ENCODE measurements at places on chromosomes 12 and 14.
A peak's percentile ranks its signal among the peaks of the same experiment; 100 is the strongest.

GRCh38 chr14:30874120-30874998 is at the start of gene COCH:
Gene COCH, plus strand, starts transcription at chr14:30874559. Its CDS starts 380 bp downstream, at chr14:30874939.
- DNase-seq: peak; percentile 43

GRCh38 chr12:131684015-131684725 is 26.7 kb upstream of the SFSWAP start:
- DNase-seq: no peak

DNA sequence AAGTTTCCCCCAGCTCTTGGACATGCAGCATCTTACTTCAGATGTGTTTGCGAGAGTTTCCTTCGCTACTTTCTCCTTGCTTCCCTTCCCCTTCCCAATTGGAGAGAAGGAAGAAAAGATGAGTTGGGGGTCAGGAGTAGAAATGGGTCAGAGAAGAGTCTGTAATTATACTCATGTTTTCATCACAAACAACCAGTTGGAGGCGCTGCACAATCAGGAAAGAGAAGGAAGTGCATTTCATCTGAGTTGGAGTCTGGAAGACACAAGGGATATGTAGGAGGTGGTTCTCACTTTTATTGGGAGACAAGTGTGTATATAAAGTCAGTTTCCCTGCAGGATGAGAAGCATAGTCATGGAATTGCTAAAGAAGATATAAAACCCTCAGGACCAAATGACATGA is 31.3 kb upstream of the VSX2 start:
- no peak for DNase-seq

DNA sequence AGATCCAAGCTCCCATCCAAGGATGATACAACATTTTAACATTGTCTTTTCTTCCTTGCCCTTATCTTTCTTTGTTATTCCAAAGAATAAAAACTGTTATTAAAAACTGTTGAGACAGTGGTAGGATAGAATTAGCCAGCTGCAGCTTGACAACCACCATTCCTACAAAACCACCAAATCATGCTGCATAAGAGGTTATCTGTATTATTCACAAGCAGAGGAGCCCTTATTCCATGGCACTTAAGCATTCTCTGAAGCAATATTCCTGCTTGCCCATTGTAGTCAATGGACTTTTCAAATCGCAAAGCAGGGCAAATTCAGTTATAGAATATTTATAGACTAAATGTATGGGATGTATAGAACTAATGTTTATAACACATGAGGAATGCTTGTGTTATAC is 3.4 kb downstream of the ABCD2 start:
- DNase-seq: no peak

DNA sequence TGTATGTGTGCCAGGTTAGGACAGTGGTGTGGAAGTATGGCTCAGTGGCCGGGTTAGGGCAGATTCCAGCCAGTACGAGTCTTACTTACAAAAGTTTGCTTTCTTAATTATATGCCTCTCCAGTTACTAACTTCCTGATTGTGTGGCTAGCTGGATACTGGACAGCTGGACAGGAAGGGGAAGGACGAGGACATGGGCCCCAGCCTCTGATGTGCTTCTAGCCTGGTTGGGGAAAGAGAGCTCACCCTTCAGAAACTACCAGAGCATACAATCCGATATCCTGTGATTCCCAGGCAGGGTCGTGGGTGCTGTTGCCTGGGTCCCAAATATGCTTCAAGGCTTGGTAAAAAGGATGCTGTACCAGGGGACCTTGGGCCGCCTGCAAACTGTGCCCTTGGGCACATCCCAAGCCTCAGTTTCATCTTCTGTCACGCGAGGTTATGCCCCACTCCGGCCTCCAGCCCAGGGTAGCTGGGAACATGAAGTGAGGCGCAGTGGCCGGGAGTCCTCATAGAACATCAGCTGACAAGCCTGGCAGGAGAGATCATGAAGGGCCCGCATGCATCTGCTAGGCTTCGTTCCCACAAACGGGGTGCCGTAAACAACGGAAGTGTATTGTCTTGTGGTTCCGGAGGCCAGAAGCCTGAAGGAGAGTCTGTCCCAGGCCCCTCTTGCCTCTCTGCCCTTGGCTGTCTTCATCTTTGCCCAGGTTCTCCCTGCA is 23.2 kb upstream of the RIN3 start:
- no peak for DNase-seq

GRCh38 chr14:77299771-77300170 is 20.9 kb downstream of the POMT2 start:
- no peak for DNase-seq

GRCh38 chr12:120109570-120110267 is 6.8 kb downstream of the RAB35 start:
- DNase-seq: no peak

All from GM03348 (cell line).